ENCODE measurements at places on chromosomes 6 and 20. TPM values are rescaled to one million over a fixed set of nuclear protein-coding genes. Genes with fewer than 3 reads are reported as not detected.

MMP24 gene
- 0.39 TPM for polyA plus RNA-seq

CST4 gene
- not detected for polyA plus RNA-seq

CLVS2 gene
- 0.15 TPM for polyA plus RNA-seq

SLC32A1 gene
- polyA plus RNA-seq = 0.05 TPM

KPNA5 gene
- 10.2 TPM for polyA plus RNA-seq

DDO gene
- polyA plus RNA-seq = 0.21 TPM

RBM39 gene
- 222 TPM for polyA plus RNA-seq

NKAPL gene
- 0.74 TPM for polyA plus RNA-seq

EYS gene
- polyA plus RNA-seq = 0.66 TPM

WRNIP1 gene
- polyA plus RNA-seq = 59.3 TPM

TGM6 gene
- polyA plus RNA-seq = not detected

PPP1R14C gene
- 31.3 TPM for polyA plus RNA-seq

PANK2 gene
- 31.7 TPM for polyA plus RNA-seq

HLA-DRB1 gene
- 12.0 TPM for polyA plus RNA-seq

LY6G6C gene
- 0.62 TPM for polyA plus RNA-seq

BFSP1 gene
- polyA plus RNA-seq = 3.7 TPM

GFOD1 gene
- polyA plus RNA-seq = 4.1 TPM

ASF1A gene
- polyA plus RNA-seq = 19.3 TPM

MYB gene
- 1.1 TPM for polyA plus RNA-seq

KHDC3L gene
- polyA plus RNA-seq = not detected

CCN2 gene
- polyA plus RNA-seq = 86.5 TPM

STMND1 gene
- not detected for polyA plus RNA-seq
